Activated CD8-positive, alpha-beta memory T cell treated with anti-CD3 and anti-CD28 coated beads for 48 hours (primary cell): ENCODE measurements at places on chromosomes 1 and 21.

GRCh38 chr1:116558140-116558549 lies 12.7 kb downstream of the CD58 start:
- no peak for DNase-seq

DNA sequence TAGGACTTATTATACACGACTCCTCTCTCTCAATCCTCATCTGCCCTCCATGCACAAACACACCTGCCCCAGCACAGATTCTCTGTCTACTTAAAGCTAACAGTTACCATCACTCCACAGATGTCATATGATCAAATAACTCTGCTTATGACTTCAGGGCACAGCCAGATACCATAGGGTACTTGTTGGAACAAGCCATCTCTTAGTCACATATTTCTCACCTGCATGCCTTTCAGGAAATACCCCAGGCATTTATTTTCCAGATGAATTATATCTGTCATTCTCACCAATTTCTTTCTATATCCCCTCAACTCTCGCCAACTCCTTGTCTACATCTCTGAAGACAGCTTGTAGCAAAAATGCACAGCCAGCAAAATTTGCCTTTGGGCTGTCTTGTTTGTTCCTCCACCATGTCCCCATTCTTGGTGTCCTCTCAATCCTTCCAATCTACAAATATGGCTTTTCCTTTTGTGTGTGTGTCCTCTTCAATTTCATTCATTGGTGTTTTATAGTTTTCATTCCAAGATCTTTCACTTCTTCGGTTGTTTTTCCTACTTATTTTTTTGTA lies 353.9 kb upstream of the CAMK1G start:
- no peak for DNase-seq

DNA sequence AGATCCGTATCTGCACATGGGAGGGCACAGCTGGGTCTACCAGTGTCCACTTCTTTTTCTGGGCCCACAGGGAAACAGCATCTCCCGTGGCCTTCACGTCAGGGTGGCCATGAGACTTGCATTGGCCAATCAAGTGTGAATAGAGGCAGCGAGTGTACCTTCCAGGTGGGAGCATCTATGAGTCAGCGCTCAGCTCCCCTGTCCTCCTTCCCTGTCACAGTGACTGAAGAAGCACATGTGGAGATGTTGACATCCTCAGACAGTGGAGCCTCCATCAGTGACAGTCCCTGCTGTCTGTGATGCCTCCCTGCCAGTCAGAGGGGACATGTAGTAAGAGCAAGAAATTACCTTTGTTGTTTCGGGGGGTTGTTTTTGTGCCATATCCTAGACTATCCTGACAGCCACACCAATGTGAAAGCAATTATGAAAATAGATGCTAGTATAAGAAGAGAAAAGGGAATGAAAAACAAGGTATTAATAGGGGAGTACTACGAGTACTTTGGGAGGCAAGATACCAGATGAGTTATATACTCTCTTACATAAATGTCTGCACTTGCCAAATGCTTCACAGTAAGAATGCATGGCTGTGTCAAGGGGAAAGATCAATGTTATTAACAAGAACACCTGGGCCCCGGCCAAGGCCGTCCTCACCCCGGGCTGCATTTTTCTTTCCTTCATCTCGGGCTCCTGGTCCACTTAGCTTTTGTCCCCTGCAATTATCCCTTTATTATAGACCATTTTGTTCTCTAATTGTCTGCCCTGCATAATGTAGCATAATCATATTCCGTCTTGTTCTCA lies 86.0 kb downstream of the MATN1 start:
- DNase-seq, result no peak

GRCh38 chr1:220684890-220685289 lies 5.3 kb upstream of the C1orf115 start:
- DNase-seq, result no peak

DNA sequence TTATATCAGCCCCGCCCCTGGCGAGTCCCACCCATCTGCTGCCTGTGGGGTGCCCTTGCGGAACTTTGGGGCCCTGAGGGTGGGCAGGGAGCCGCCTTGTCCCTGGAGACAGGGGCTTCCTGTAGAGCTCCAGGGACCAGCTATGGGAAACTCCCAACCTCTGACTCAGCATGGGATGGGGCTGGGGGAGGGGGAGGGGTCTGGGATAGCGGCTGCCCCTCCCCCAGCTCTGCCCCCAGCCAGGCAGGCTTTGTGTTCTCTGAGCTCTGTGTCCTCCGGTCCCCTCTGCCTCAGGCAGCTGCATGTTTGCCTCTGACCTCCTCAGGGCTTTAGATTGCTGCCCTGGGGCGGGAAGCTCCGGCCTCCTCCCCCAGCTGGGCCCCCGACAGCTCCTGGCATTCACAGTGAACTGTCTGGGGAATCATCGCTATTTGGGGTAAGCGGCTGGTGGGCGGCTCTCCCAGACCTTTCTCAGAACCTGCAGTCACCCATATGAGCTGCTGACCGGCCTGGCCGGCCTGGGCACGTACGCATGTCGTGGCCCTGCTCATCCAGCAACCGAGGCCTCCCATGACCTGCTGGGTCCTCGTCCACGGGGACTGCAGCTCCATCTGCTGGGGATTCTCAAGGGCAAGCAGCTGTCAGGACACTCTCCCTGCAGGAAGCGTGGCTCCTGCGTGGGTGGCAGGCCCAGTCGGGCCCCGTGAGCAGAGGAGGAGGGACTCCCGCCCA lies 17.1 kb downstream of the ARHGEF16 start:
- no peak for DNase-seq

DNA sequence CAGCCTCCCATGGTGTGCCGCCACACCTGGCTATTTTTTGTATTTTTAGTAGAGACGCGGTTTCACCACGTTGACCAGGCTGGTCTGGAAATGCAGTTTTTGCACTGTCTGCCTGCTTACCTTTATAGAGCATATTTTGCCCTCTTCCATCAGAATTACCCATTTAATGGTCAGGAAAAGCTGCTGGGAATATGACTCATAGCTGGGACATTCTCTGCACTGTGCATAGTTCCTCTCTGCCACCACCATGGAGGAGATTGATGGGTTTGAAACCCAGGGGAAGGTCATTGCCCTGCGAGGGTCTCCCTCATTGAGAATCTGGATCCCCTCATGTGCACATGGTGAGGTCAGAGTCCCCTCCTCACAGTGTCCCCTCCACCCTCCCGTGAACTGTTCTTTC lies 32.1 kb downstream of the MX1 start:
- no peak for DNase-seq

GRCh38 chr1:15758953-15759661 lies 512 bp downstream of the FBLIM1 start:
- no peak for DNase-seq

DNA sequence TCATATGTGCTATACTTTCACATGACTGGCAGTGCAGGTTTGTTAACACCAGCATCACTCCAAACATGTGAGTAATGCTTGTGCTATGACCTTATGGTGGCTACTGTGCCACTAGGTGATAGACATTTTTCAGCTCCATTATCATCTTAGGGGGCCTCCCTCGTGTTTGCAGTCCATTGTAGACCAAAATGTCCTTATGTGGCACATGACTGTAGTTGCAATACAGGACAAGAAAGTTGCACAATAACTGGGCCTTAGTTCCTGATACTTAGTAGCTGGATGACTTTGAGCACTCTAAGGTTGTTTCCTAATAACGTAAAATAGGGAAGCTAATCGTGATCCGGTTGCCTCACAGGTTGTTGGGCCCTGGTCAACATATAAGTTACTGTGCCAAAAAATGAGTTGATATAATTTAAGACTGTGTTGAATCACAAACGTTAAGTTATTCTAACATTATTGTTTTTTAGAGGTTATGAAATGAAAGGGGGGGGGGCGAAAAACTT lies 511 bp upstream of the SNX27 start:
- no peak for DNase-seq

- no peak for DNase-seq
Observed at GRCh38 chr21:29114765-29115500, 15.5 kb upstream of the MAP3K7CL start.

DNA sequence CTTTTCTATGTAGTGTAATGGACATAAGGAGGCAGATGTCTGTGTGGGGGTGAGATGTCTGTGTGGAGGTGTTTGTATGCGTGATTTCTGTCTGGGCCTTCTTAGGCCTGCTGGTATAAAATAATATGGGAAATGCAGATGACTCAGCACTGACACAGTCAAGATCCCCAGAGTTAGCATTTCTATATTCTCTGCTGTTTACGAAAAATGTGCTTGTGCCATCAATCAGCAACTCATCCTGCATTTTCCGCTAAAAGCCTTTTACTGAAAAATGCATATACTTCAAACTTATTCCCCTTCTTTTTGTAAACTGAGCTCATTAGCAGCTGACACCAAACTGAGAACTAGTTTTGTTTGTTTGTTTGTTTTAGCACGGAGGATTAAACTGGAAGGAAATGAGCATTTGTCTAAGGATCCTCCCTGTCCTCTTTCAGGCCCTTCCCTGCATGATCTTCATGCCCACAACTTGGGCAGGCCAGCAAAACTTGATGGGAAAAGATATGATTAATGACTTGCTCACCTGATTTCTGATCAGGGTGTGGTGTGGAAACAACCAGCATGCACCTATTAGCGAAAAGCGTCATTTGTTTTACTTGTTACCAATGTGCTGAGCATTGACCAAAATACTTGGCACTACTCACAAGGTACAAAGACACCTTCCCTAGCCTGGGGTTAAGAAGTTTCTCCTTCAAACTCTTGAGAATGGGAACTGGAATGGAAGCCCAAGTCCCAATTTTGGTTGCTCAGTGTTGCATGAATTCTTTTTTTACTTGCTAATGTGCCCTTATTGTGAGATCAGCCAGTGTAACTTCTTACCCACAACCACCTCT lies 77.4 kb downstream of the NDUFS5 start:
- no peak for DNase-seq

DNA sequence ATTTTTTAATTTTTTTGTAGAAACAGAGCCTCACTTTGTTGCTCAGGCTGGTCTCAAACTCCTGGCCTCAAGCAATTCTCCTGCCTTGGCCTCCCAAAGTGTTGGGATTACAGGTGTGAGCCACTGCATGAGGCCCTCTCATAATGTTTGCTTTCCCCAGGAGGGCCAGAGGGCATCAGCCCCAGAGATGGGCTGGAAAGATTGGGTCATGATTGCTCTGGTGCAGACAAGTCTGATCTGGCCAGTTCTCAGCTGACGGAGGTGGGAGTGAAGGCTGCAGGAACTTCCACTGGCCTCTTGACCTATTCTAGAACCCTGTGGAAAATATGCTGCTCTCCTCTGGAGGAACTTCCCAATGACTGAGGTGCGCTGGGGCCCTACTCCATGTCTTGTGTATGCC lies 43.4 kb upstream of the RD3 start:
- no peak for DNase-seq

- DNase-seq, result no peak
Observed at GRCh38 chr1:61450872-61451571, 273.9 kb downstream of the TM2D1 start.

DNA sequence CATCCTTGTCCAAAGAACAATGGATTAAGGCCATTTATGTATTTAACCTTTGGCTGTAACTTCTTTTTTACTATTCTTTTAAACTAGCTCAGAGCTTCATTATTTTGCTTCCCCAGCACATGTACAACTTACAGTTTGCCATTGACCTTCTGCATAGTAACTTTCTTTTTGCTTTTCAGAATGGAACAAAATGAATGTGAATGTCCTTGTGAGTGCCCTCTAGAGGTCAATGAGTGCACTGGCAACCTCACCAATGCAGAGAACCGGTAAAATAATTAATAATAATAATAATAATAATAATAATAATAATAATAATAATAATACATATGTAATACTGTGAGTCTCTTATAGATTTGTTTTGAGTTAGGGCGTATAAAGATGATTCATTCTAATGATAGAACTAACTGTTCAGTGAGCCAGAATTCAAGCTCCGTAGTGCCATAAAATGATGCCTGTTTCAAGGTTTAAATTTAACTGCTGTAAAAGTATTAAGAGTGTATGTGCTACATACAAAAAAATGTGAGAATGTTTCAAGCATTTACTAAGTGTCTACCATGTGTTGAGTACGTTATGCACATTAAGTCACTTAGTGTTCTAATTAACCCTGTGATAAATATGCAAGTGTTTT lies 69.0 kb upstream of the RAVER2 start:
- DNase-seq, result no peak

GRCh38 chr21:33015096-33015495 lies 10.6 kb upstream of the OLIG2 start:
- DNase-seq, result no peak

DNA sequence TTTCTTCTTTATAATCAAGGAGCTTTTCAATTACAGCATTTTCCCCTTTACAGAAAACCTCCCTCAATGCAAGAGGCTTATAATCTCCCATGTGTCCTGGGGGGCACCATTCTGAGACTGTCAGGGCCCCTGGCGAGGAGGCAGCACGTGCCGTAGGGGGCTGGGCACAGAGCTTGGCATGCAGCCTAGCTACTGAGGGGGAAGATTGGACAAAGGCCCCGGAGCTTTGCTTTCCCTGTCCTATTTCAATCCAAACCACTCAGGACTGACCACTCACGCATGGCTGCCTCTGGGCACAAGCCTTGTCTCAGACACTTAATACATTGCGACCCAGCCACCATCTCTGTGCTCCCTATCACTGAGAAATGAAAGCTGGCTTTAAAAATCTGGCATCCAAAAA lies 2.8 kb upstream of the RAP1GAP start:
- no peak for DNase-seq

GRCh38 chr1:31483012-31483946 lies 70.3 kb downstream of the SERINC2 start:
- no peak for DNase-seq
